ENCODE measurements at places on chromosomes 2 and 18. TPM values are rescaled to one million over a fixed set of nuclear protein-coding genes. Genes with fewer than 3 reads are reported as not detected.

NDUFAF7 gene
- total RNA-seq, result 21.7 TPM

GKN2 gene
- total RNA-seq, result not detected

CCDC74A gene
- 3.7 TPM for total RNA-seq

FKBP1B gene
- total RNA-seq, result 1.4 TPM

RAPGEF4 gene
- total RNA-seq, result 1.3 TPM

MARCHF4 gene
- not detected for total RNA-seq

ADAM23 gene
- 0.06 TPM for total RNA-seq

GAREM1 gene
- total RNA-seq, result not detected

LYG1 gene
- 0.91 TPM for total RNA-seq

PDCD1 gene
- 22.5 TPM for total RNA-seq

CYB5A gene
- total RNA-seq, result 44.5 TPM

SLC11A1 gene
- total RNA-seq, result not detected

TEX44 gene
- total RNA-seq, result not detected

RAX gene
- 0.56 TPM for total RNA-seq

TMEM178A gene
- 0.86 TPM for total RNA-seq

PCARE gene
- total RNA-seq, result not detected

CYS1 gene
- not detected for total RNA-seq

MROH2A gene
- total RNA-seq, result not detected

NR4A2 gene
- 9.7 TPM for total RNA-seq

OTOS gene
- not detected for total RNA-seq

IMMT gene
- 177 TPM for total RNA-seq

KCNG3 gene
- total RNA-seq, result 0.27 TPM

SDC1 gene
- 0.41 TPM for total RNA-seq

PTGR3 gene
- 31.6 TPM for total RNA-seq

DNER gene
- total RNA-seq, result not detected

NCKAP5 gene
- total RNA-seq, result not detected

NEB gene
- 0.31 TPM for total RNA-seq

YWHAQ gene
- 225 TPM for total RNA-seq

CCNT2 gene
- total RNA-seq, result 34.0 TPM

CHPF gene
- 16.7 TPM for total RNA-seq

RNASEH1 gene
- total RNA-seq, result 21.9 TPM

MGAT4A gene
- 59.1 TPM for total RNA-seq

NGEF gene
- 0.23 TPM for total RNA-seq

DSG4 gene
- not detected for total RNA-seq

TMEM198 gene
- 1.8 TPM for total RNA-seq

MTCL1 gene
- total RNA-seq, result 0.66 TPM

MOGAT1 gene
- not detected for total RNA-seq

GPR35 gene
- 1.5 TPM for total RNA-seq

RIOK3 gene
- 69.8 TPM for total RNA-seq

CFC1 gene
- not detected for total RNA-seq

MLPH gene
- total RNA-seq, result not detected

Data from activated naive CD4-positive, alpha-beta T cell treated with anti-CD3 and anti-CD28 coated beads, Interleukin-2, amount 50 U/mL, for 72 hours (primary cell).